H9 (cell line): ENCODE measurements at places on chromosomes 7 and 10.

DNA sequence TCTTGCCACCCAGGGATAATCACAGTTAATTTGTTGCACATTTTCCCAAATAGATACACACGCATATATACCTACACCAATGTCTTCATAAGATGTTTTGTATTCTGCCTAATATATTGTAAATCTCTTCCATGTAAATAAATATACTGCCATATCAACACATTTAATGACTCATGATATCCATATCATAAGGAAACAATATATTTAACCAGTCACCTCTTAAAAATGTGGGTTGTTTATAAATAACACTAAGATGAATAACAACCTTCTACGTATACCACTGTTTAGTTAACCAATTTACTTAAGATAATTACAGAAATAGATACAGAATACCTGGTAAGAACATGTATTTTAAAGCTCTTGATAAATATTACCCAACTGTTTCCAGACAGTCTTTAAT is 38.2 kb downstream of the ELAPOR2 start:
- DNase-seq, result no peak

- DNase-seq, result no peak
These were observed 101.6 kb downstream of the CYTH3 start for GRCh38 chr7:6170571-6171531.

DNA sequence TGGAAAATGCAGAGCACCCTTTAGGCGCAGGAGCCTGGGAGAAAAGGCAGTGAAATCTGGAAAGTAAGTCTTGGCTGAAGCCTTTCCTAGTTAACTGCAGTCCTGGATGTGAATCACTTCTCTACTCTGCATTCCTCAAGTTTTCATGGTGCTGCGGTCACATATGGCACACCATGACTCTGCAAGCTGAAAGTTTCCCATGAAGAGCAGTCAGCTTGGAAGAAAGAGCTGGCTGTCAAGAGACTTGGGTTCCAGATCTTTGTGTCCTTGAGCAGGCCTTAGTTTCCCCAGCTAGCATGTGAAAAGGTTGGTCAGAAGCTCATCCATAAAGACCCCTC is 548.3 kb downstream of the SORCS3 start:
- DNase-seq, result no peak

- no peak for DNase-seq
These were observed 167.2 kb downstream of the FRMD4A start for GRCh38 chr10:14163377-14164086.

DNA sequence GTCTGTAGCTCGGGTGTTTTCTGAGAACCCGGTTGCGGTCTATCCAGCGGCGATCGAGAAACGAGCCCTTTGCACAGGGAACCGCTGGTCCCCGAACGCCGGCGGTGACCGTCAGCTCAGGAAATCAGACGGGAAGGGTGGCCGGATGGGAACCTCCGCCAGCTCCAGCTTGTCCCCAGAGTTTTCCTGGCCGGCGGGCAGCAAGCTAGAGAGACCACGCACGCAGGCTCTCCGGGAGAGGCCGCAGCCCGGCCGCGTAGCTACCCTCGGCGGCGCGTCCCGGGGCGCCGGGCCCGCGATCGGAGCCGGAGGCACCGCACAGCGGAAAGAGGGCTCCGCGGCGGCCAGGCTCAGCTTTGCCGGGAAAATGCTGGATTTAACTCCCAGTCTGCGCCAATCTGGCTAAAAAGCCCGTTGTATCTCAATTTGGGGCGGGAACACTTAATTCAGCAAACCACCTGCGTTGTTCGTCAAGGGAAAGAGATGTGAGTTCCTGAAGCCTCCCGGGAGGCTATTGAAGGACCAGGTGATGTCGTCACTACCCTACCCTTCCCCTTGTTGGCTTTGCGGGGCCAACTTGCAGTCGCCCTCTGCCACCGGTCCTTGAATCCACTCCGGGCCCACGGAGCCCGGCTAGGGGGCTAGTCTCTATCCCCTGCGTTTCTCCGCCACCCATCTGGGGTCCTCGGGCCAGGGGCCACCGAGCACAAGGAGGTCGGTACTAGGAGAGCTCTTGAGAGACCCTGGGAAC is 859 bp upstream of the CH25H start:
- peak; percentile 59 for DNase-seq

DNA sequence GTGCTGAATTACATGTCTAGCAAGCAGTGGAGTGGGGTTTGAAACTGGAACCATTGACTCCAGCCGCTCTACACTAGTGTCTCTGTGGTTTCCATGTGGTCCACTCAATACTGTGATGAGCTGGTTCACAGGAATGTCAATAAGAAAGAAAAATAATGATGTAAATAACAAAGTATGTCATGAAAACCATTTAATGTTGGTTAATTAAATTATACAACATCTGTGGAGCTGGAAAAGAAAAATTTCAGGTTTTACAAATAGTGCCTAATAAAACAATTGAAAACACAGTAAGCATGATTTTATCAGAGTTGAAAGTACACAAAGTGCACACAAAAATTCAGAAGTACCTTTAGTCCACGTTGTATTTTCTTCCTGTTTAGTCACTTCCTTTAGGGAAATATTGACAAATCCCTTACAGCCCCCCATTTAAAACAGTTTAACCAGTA is 28.7 kb upstream of the NAMPT start:
- DNase-seq, result no peak

- DNase-seq, result no peak
These were observed 55.3 kb upstream of the INPP5A start for GRCh38 chr10:132482090-132482800.

DNA sequence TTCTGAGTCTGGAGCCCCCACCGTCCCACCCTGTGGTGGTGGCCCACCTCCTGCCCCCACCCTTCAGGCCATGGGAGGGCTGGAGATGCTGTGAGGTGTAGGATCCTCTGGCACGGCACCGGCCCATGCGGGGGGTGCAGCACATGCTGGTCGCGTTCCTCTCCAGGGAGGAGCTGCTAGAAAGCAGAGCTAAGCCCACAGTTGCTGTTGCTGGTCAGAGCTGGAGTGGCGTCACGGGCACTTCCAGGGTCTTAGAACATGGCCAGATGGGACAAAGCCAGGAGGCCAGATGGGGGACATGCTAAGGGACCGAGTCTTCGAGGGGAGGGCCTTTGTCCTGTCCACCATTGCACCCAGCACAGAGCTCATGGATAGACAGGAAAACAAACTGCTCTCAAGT is 21.6 kb downstream of the AGAP3 start:
- no peak for DNase-seq

GRCh38 chr10:20415684-20416083 is 481.4 kb downstream of the NEBL start:
- no peak for DNase-seq

- no peak for DNase-seq
These were observed 6.5 kb downstream of the DOCK4 start for GRCh38 chr7:112199672-112200071.

- peak; percentile 81 for DNase-seq
These were observed 1.7 kb upstream of the CXCL12 start for GRCh38 chr10:44386546-44387052.

DNA sequence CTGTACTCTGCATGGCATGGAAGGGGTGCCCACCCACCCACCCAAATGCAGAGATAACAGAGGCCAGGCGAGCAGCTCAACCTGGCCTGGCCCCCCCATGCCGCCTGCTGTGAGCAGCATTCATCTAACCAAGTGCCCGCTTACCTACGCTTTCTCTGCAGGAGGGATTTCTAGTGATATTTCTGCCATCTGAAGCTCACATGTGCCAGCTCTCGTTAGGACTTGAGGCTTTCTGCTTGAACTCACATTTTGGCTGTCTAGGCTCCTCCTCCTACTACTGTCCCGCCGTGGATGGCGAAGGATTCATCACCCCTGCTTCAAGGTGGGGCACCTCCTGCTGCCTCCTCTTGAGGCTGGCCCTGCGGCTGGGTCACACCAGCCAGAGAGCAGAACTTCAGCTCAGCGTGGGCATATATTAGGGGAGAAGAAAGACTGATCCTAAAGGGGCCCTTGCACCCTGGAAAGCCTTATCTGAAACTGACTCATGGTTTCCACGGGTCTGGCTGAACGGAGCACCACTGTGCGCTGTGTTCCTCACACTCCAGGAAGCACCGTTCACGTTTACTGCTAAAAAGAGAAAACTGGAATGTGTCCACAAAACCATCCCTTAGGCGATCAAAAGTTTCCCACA is 45.5 kb downstream of the CTBP2 start:
- DNase-seq, result no peak

DNA sequence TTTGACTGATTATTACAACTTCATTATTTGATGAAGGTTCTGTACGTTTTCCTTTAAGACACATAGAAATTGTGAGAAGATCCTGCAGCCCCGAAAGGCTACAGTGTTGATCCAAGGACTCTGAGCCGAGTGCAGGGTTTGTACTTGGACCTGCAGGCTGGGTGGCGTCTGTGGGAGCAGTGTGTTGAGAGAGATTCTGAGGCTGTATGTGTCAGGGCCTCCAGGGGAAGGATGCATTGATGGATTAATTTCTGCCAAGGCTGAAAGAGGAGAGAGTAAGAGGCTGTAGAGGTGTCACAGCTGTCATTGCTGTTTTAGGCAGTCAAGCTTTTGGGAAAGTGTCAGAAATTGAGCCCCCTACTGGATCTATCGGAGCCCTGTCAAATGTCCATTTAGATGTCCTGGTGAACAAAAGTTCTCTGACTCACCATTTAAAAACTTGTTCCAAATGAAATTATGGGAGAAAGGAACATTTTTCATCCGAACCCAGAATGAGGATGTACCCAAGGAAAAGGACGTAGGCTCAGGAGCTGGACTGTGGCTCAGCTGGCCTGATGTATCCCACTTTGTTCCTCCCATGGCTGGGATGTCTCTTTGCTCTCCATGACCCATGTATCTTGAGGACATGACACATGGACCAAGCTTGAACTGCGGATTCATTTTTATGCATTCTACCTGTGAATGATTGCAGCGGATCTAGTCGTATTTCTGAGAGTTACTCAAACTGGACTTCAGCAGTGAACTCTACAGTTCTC is 102.2 kb downstream of the TCF7L2 start:
- DNase-seq, result no peak

DNA sequence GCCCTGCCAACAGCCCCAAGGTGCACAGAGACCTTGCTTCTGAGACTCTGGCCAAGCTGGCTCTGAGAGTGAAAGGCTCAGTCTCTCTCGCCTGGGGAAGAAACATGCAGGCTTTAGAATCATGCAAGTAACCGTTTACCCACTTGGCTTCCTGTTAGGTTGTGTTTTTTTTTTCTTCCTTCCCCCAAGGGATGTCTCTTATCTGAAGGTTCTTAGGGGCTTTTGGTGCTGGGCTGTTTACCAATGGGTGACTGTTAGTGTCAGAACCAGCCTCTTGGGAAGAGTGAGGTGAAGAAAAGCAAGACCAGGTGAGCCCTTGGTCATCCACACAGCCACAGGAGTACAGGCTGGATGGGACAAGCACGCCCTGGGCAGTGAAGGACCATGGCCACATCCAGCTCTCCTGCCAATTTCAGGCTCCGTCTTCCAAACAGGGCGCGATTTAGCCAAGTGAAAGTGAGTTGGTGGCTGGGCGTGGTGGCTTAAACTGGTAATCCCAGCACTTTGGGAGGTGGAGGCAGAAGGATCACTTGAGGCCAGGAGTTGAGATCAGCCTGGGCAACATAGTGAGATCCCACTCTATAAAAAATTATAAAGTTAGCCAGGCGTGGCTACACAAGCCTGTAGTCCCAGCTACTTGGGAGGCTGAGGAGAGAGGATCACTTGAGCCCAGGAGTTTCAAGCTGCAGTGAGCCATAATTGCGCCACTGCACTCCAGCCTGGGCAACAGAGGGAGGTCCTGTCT is 76.3 kb upstream of the CUX1 start:
- no peak for DNase-seq

DNA sequence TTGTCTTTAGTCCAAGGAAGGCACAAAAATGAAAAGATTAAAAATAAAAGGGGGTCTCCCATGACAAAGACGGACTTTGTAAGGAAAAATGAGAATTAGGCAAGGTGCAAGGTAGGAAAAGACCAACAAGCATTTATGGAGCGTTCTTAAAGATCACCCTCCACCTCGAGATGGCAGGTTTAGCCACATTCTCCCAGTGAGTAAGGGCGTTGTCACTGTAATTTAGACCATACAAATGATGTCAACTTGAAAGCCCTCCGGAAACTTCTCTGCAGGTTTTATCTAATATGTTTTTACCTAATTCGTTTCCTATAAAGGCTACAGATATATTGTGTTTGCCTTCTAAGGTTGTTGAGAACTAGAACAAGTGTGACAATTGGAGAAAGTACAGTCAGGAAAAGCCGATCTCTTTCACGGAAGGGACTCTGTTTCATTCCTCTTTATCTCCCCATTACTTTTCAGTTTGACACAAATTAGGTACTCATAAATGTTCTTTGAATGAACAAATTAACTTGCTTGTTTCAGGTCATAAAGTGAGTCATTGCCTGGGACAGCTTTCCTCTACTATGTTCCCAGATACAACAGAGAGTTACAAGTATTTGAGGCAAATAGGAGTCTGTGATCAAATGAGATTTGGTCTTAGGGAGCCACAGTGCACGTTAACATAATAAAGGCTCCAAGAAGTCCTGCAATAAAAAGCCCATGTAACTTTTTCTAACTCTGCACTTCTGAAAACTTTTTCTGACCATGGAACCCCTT is 102.6 kb upstream of the HABP2 start:
- no peak for DNase-seq

GRCh38 chr7:127813991-127814541 is 162.1 kb downstream of the SND1 start:
- no peak for DNase-seq

DNA sequence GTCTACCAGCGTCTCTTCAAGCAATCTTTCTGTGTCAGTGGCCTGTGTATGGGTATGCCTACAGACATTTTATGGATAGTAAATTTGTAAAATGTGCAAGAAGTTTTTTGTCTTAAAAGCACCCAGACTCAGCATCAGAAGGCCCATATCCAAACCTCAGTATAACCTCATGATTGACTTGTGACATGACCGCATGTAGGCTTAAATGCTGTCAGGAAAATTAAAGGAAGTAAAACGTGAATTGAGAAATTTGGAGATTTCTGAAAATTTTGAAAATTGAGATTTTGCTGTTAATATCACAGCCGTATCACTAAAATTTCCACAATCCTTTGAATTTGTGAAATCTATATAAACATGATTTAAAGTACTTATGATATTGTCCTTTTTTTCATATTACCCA is 410.2 kb downstream of the AUTS2 start:
- DNase-seq, result no peak

DNA sequence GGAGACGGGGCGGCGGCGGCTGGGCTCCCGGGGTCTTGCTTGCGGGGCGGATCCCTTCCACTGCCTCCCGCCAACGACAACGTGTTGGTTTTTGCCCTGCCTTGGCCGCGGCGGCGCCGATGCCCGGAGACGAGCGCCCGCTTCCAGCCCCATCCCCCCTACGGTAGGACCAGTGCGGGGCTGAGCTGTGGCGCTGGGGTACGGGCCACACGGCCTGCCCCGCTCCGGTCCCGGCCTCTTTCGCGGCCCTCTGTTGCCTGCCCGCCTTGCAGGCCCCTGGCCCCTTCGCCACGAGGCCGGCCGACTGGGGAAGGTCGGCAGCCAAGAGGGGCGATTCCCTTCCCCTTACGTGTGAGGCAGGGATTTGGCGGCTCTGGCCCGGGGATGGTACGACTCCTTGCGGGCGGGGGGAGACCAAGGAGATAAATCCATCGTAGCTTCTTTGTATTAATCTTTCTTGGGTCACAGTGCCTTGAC is 488 bp downstream of the EIF4H start:
- peak; percentile 36 for DNase-seq

- DNase-seq, result peak; percentile 64
These were observed 3.1 kb downstream of the FLNC start for GRCh38 chr7:128833148-128833945.
